ENCODE measurements at places on chromosomes 5 and 9.
A peak's percentile ranks its signal among the peaks of the same experiment; 100 is the strongest.

- DNase-seq: peak; percentile 83
Observed at GRCh38 chr5:61626639-61627282, 294.7 kb downstream of the ZSWIM6 start.

DNA sequence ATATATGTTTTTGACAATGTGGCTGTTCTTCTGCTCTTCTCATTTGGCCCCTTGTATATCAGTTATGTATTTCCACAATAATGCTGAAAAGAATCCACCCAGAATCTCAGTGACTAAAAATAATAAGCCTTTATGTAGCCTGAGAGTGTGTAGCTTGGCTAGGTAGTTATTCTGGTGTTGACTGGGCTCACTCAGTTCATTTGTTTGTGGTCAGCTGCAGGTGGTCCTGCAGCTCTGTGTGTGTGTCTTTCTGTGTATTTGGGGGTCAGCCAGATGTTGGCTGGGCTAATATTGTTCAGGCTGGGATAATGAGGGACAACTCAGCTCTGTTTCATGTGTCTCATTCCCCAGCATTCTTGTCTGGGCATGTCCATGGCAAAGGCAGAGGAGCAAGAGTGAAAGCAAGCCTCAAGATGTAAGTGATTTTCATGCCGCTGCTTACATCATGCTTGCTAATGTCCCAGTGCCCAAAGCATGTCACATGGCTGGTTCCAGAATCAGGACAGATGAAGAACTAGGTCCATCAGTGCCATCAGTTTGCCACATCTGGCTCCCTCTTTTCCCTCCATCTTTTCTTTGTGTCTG, 162.8 kb downstream of the KCTD16 start:
- DNase-seq: no peak

DNA sequence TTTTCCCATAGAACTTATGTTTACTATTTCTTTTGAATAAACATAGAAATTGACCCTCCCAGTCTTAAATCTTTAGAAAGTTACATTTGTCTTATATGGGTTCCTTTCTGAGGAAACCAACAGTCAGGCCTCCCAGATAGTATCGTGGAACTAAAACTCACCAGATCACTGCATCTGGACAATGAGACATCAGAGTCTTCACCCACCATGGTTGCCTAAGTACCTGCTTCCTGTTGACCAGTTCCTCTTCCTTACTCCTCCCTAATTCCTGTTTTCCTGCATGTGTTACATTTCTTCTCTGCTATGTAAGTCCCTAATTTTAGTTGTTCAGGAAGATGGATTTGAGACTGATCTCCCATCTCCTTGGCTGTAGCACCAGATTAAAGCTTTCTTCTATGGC, 462.2 kb downstream of the DIRAS2 start:
- peak; percentile 61 for DNase-seq

GRCh38 chr5:154258531-154259217, 68.1 kb downstream of the GALNT10 start:
- DNase-seq: no peak

GRCh38 chr5:1107167-1108022, 4.5 kb downstream of the SLC12A7 start:
- DNase-seq: peak; percentile 50

Data from inflammatory macrophage (primary cell).